ENCODE measurements at places on chromosomes 5 and 9. TPM values are rescaled to one million over a fixed set of nuclear protein-coding genes. Genes with fewer than 3 reads are reported as not detected.
A peak's percentile ranks its signal among the peaks of the same experiment; 100 is the strongest.

GRCh38 chr5:169827769-169828168, 152.5 kb downstream of the INSYN2B start:
- H3K36me3 ChIP-seq = no peaks in the 10 kb centered on the region
- DNase-seq = no peak
- H3K4me1 ChIP-seq = no peaks in the 10 kb centered on the region
- H3K27ac ChIP-seq = no peak overlapping the region
- H3K4me3 ChIP-seq = no peak overlapping the region

- no peak overlapping the region for H3K27ac ChIP-seq
- H3K4me3 ChIP-seq = no peak overlapping the region
Observed at GRCh38 chr9:76580820-76581219, 121.8 kb downstream of the GCNT1 start.

DNA sequence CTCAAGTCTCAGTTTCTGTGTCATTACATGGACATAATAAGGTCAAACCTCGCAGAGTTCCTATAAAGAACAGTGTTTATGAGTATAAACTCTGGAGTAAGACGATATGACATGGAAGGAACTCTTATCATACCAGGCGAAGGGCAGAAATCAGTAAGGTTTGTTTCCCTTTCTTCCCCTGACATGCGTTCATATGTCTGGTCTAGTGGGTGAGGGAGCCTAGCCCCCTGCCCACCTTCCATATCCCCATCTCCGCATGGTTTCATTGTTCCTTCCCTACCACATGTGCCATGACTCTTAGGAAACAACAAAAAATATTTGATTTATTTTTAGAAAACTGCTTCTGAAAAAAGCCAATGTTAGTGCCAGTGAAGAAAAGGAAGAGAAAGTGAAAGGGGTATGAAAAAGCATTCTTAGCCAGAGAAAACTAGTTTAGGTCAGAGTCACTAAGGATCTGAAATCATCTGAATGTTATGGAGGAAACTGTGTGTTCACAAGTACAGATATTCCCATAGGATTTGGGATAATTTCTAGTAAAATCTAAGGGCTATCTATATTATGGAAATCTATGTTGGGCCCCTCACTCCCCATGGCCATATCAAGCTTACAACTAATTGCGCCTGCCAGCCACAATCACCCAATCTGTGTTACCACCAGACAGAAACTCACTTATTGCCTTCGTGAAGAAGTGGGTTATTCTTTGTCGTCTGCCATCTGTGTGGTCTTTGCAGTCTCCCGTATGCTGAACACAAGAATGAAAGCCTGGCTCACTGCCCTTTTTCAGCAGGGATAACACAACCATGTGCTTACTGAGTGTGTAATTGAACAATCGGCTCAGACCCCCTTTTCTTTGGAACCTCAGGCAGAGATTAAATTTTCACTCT, 19.9 kb upstream of the HMHB1 start:
- H3K4me3 ChIP-seq = no peak overlapping the region
- DNase-seq = peak; percentile 43
- H3K36me3 ChIP-seq = no peaks in the 10 kb centered on the region
- no peaks in the 10 kb centered on the region for H3K27me3 ChIP-seq
- peaks cover 5% of the 10 kb centered on the region for H3K4me1 ChIP-seq

- no peaks in the 10 kb centered on the region for H3K36me3 ChIP-seq
- no peaks in the 10 kb centered on the region for H3K4me1 ChIP-seq
- H3K27me3 ChIP-seq = no peaks in the 10 kb centered on the region
- H3K4me3 ChIP-seq = no peak overlapping the region
Observed at GRCh38 chr5:123156577-123157296, 67.7 kb downstream of the PRDM6 start.

DNA sequence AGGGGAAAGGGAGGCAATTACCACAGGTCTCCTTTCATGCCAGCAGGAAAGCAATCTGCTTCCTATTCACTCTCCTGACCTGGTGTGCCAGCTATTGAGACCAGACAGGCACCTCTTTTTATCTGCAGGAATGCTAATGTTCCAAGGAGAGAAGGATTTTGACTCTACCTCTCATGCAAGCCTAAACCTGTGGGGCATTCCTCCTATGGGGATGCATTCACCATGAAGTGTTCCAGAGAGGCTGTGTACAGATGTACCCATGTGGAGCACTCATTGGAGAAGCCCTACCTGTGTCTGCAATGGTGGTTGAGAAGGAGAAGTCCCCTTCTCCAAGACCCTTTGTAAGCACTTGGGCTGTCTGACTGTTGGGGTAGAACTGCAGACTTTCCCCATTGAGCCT, 45.4 kb upstream of the EDIL3 start:
- no peaks in the 10 kb centered on the region for H3K27me3 ChIP-seq
- no peaks in the 10 kb centered on the region for H3K36me3 ChIP-seq
- DNase-seq = no peak
- H3K4me1 ChIP-seq = no peaks in the 10 kb centered on the region

DNA sequence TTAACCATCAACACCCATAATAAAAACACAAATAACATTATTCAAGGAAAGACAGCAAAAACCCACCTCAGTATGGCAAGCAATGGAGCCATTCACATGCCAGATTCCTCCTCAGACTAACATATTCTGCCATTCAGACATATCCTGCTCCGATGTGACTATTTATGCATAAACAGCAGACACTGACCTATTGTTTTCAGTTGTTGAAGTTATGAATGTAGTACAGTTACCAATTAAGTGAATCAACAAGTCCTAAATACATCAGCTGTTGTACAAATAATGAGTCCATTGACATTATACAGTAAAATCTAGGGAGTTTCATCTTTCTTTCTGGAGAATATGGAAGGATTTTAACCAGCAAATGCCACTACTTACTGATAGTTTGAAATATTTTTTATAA, 131.7 kb downstream of the DENND1A start:
- H3K4me1 ChIP-seq = no peaks in the 10 kb centered on the region
- H3K27me3 ChIP-seq = no peaks in the 10 kb centered on the region
- no peaks in the 10 kb centered on the region for H3K36me3 ChIP-seq
- DNase-seq = no peak
- H3K4me3 ChIP-seq = no peak overlapping the region

DNA sequence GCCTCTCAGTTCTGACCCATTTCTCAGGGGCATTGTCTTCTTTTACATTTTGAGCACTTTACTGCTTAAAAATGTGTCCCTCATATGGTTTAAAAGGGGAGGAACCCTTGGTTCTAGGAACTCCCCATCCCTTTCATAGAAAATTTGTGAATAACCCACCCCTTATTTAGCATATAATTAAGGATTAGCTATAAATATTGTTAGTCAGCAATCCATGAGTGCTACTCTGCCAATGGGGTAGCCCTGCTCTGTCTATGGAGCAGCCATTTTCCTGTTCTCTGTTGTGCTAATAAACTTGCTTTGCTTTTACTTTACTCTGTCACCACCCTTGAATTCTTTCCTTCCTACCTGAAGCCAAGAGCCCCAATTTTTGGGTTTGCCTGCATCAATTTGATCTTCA, 12.3 kb upstream of the NNT start:
- H3K27ac ChIP-seq = no peak overlapping the region
- H3K27me3 ChIP-seq = no peaks in the 10 kb centered on the region
- no peaks in the 10 kb centered on the region for H3K4me1 ChIP-seq
- H3K4me3 ChIP-seq = no peak overlapping the region
- no peak for DNase-seq

DNA sequence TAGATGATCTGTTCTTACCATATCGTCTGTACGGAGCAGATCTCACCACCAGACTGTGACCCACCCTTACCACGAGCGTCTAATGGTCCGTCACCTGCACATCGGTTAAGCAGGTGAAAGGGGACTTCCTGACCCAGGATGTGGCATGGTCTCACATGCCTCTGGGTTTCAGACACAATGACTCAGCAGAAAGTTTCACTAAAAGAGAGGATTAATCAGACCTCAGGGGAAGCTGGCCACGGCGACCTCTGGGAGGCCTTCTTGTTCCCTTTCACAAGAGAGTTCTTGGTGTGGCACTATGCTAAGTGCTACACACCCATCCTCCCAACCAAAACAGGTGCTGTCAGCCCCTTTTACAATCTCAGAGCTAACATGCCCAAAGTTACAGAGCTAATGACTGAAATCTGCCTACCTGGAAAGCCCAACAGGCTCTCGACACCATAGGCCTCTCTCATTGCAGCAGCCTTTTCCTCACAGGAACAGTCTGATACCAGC, 41.6 kb downstream of the ADAMTS12 start:
- no peak overlapping the region for H3K4me3 ChIP-seq
- no peaks in the 10 kb centered on the region for H3K27me3 ChIP-seq
- H3K36me3 ChIP-seq = no peaks in the 10 kb centered on the region
- no peak for DNase-seq

- DNase-seq = no peak
- no peaks in the 10 kb centered on the region for H3K27me3 ChIP-seq
- H3K36me3 ChIP-seq = no peaks in the 10 kb centered on the region
- no peak overlapping the region for H3K4me3 ChIP-seq
- no peak overlapping the region for H3K27ac ChIP-seq
- peaks cover 13% of the 10 kb centered on the region for H3K4me1 ChIP-seq
Observed at GRCh38 chr5:14231156-14231555, 88.0 kb downstream of the TRIO start.

DNA sequence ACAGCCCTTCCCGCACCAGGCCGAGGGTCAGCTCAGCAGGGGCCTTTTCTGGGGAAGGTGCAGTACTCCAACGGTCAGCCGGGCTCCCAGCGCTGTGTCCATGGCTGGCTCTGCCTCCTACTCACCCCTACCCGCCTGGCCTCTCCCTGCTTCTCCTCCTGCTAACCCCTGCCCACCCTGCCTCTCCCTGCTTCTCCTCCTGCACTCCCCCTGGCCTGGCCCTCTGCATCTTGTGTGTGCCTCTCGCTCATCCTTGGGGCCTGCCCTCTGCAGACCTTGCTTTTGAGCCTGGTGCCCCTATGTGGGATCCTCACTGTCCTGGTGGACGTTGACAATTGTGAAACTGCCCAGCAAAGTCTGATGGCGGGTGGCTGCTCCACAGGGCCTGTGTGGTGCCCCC, 274.6 kb upstream of the IRX2 start:
- no peak overlapping the region for H3K4me3 ChIP-seq
- no peaks in the 10 kb centered on the region for H3K4me1 ChIP-seq
- H3K36me3 ChIP-seq = no peaks in the 10 kb centered on the region
- no peak for DNase-seq
- H3K27ac ChIP-seq = no peak overlapping the region

- DNase-seq = no peak
- no peaks in the 10 kb centered on the region for H3K36me3 ChIP-seq
- no peak overlapping the region for H3K27ac ChIP-seq
- no peaks in the 10 kb centered on the region for H3K27me3 ChIP-seq
- no peak overlapping the region for H3K4me3 ChIP-seq
Observed at GRCh38 chr5:141403387-141403786, 809 bp downstream of the PCDHGA9 start.

- no peak for DNase-seq
- no peaks in the 10 kb centered on the region for H3K36me3 ChIP-seq
- H3K27ac ChIP-seq = no peak overlapping the region
- H3K27me3 ChIP-seq = no peaks in the 10 kb centered on the region
- no peak overlapping the region for H3K4me3 ChIP-seq
Observed at GRCh38 chr5:153617190-153617589, 126.7 kb downstream of the GRIA1 start.

DNA sequence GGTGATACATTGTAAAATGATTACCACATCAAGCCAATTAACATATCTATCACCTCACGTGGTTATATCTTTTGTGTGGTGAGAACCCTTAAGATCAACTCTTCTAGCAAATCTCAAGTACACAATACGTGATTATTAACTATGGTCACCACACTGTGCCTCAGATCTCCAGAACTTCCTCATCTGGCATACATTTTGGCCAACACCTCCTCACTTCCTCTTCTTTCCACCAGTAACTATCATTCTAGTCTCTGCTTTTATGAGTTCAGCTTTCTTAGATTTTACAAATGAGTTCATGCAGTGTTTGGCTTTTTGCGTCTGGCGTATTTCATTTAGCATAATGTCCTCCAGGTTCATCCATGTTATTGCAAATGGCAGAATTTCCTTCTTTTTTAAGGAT, 35.8 kb downstream of the PRKACG start:
- no peaks in the 10 kb centered on the region for H3K27me3 ChIP-seq
- H3K4me1 ChIP-seq = no peaks in the 10 kb centered on the region
- no peak overlapping the region for H3K27ac ChIP-seq
- no peak overlapping the region for H3K4me3 ChIP-seq
- DNase-seq = no peak

DNA sequence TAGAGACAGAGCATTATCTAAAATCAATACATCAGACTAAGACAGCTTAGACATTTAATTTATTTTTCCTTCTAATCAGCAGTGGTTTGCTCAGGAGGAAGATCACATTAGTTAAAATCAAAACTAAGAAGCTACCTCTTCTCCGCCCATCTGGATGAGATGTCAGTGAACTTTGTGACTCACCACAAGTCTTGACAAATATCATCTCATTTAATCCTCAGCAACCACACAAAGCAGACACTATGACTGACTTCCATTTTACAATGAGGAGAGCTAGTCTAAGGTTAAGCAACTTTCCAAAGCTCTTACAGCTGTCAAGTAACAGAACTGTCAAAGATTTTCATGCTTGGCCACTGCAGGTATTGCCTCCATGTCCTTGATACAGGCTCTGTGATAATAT, 289.5 kb downstream of the DEPDC1B start:
- no peak overlapping the region for H3K4me3 ChIP-seq
- H3K27ac ChIP-seq = no peak overlapping the region
- no peaks in the 10 kb centered on the region for H3K27me3 ChIP-seq
- H3K4me1 ChIP-seq = peaks cover under 1% of the 10 kb centered on the region

GRCh38 chr5:100520348-100520747, 14.8 kb upstream of the FAM174A start:
- no peak overlapping the region for H3K27ac ChIP-seq
- H3K4me1 ChIP-seq = no peaks in the 10 kb centered on the region
- no peaks in the 10 kb centered on the region for H3K36me3 ChIP-seq
- H3K27me3 ChIP-seq = no peaks in the 10 kb centered on the region
- no peak overlapping the region for H3K4me3 ChIP-seq

GRCh38 chr5:121189342-121190305, 662.1 kb upstream of the FTMT start:
- H3K36me3 ChIP-seq = no peaks in the 10 kb centered on the region
- DNase-seq = peak; percentile 43
- no peak overlapping the region for H3K27ac ChIP-seq
- no peaks in the 10 kb centered on the region for H3K27me3 ChIP-seq
- no peaks in the 10 kb centered on the region for H3K4me1 ChIP-seq

- DNase-seq = no peak
- no peak overlapping the region for H3K4me3 ChIP-seq
- H3K27ac ChIP-seq = no peak overlapping the region
- no peaks in the 10 kb centered on the region for H3K27me3 ChIP-seq
- H3K36me3 ChIP-seq = no peaks in the 10 kb centered on the region
Observed at GRCh38 chr9:8337834-8338766, 538.5 kb upstream of the DMAC1 start.

DNA sequence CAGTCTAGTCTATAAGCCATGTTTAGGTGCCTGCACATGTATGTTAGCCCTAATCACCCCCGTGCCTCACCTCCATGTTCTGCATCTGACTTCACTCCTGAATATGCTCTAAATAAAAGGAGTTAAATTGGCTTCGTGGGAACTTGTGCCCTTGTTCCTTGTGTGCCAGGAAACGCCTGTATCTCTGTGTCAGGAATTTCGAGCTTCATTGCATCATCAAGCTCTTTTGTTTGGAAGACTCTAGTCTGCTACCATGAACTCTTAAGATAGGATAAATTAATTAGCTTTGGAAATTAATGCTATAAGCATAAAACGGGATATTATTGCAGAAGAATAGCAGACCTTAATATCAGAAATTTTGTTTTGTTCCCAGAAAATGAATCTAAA, 99.2 kb downstream of the ADCY2 start:
- no peak for DNase-seq
- no peaks in the 10 kb centered on the region for H3K4me1 ChIP-seq
- no peaks in the 10 kb centered on the region for H3K36me3 ChIP-seq
- H3K27me3 ChIP-seq = no peaks in the 10 kb centered on the region
- H3K27ac ChIP-seq = no peak overlapping the region
- no peak overlapping the region for H3K4me3 ChIP-seq

The GABRA6 gene
- total RNA-seq = not detected

The MED7 gene
- 19.8 TPM for total RNA-seq

The C1QTNF3 gene
- total RNA-seq = 6.2 TPM

The KDM3B gene
- 64.8 TPM for total RNA-seq

The SLC46A2 gene
- total RNA-seq = not detected

The NR5A1 gene
- not detected for total RNA-seq
